ENCODE measurements at places on chromosomes 7 and 10. TPM values are rescaled to one million over a fixed set of nuclear protein-coding genes. Genes with fewer than 3 reads are reported as not detected.

- H3K27ac ChIP-seq, result peak overlapping the region; percentile 66
- H3K36me3 ChIP-seq, result no peaks in the 10 kb centered on the region
- H3K27me3 ChIP-seq, result no peaks in the 10 kb centered on the region
- H3K4me3 ChIP-seq, result no peak overlapping the region
- H3K4me1 ChIP-seq, result peaks cover 53% of the 10 kb centered on the region
- no peak for DNase-seq
Measured at GRCh38 chr10:110073896-110074295, 66.1 kb downstream of the ADD3 start.

CYP26A1 gene
- not detected for polyA plus RNA-seq

SPRN gene
- polyA plus RNA-seq, result under 0.01 TPM

GRCh38 chr7:23234569-23235296 lies 11.8 kb upstream of the GPNMB start:
- H3K36me3 ChIP-seq, result no peaks in the 10 kb centered on the region
- no peaks in the 10 kb centered on the region for H3K27me3 ChIP-seq
- peak overlapping the region; percentile 9 for H3K27ac ChIP-seq
- no peak for DNase-seq

GRCh38 chr7:139598642-139599041 lies 75.2 kb downstream of the CLEC2L start:
- H3K27ac ChIP-seq, result no peak overlapping the region
- H3K4me1 ChIP-seq, result no peaks in the 10 kb centered on the region
- no peaks in the 10 kb centered on the region for H3K27me3 ChIP-seq
- DNase-seq, result no peak
- H3K4me3 ChIP-seq, result no peak overlapping the region
- H3K36me3 ChIP-seq, result peaks cover 90% of the 10 kb centered on the region

GRCh38 chr7:155333346-155334234 lies 35.9 kb downstream of the INSIG1 start:
- H3K27me3 ChIP-seq, result no peaks in the 10 kb centered on the region
- no peak overlapping the region for H3K27ac ChIP-seq
- H3K4me1 ChIP-seq, result no peaks in the 10 kb centered on the region
- no peak overlapping the region for H3K4me3 ChIP-seq
- no peak for DNase-seq

DNA sequence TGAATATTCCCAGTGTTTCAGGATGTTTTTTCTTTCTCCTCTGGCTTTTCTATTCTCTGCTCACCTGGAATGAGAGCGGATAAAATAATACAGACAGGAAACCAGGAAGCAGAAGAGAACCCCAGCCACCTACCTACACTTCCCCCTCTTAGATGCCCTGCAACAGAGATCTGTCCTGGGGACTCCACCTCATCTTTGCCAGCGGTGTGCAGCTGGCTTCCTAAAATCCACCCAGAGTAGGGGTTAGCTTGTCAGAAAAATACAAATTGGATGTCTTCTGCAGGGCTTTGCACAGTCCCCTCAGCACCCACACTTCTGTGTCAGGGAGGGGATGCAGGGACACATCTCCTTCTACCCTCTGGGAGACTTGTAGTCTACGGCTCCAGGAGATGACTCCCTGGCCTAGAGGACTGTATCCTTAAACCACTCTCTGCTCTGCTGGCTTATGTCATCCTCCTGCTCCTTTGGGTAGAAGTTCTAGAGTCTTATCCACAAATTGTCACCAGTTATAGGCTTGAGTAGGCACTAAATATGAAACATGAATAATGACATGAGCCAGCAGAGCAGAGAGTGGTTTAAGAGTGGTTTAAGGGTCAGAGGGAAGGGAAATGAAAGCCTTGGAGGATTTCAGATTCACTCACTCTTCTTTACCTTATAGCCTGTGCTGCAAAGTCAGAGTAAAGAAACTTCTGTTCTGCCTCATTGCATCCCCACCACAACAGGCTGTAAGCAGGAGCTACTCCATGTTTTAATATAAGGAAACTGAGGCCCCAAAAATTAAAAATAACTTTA lies 749.4 kb downstream of the AUTS2 start:
- H3K36me3 ChIP-seq, result no peaks in the 10 kb centered on the region
- no peaks in the 10 kb centered on the region for H3K27me3 ChIP-seq
- H3K4me3 ChIP-seq, result no peak overlapping the region
- H3K4me1 ChIP-seq, result no peaks in the 10 kb centered on the region
- no peak overlapping the region for H3K27ac ChIP-seq
- DNase-seq, result no peak

- no peaks in the 10 kb centered on the region for H3K36me3 ChIP-seq
- peaks cover 7% of the 10 kb centered on the region for H3K4me1 ChIP-seq
- no peak overlapping the region for H3K4me3 ChIP-seq
- H3K27me3 ChIP-seq, result no peaks in the 10 kb centered on the region
- H3K27ac ChIP-seq, result no peak overlapping the region
Measured at GRCh38 chr10:50431133-50431532, 179.8 kb upstream of the ASAH2 start.

- no peak overlapping the region for H3K27ac ChIP-seq
- no peak overlapping the region for H3K4me3 ChIP-seq
- H3K4me1 ChIP-seq, result peaks cover 24% of the 10 kb centered on the region
- H3K27me3 ChIP-seq, result no peaks in the 10 kb centered on the region
- no peak for DNase-seq
- no peaks in the 10 kb centered on the region for H3K36me3 ChIP-seq
Measured at GRCh38 chr10:21720090-21720489, 186.1 kb downstream of the MLLT10 start.

- H3K27ac ChIP-seq, result no peak overlapping the region
- no peaks in the 10 kb centered on the region for H3K36me3 ChIP-seq
- no peaks in the 10 kb centered on the region for H3K4me1 ChIP-seq
Measured at GRCh38 chr7:55405856-55406541, 40.9 kb downstream of the LANCL2 start.

FAM13C gene
- 2.4 TPM for polyA plus RNA-seq

OR2F1 gene
- polyA plus RNA-seq, result not detected

GRCh38 chr10:110407301-110408170 lies 90.2 kb upstream of the DUSP5 start:
- H3K36me3 ChIP-seq, result no peaks in the 10 kb centered on the region
- no peaks in the 10 kb centered on the region for H3K27me3 ChIP-seq
- no peak for DNase-seq
- H3K27ac ChIP-seq, result no peak overlapping the region

DNA sequence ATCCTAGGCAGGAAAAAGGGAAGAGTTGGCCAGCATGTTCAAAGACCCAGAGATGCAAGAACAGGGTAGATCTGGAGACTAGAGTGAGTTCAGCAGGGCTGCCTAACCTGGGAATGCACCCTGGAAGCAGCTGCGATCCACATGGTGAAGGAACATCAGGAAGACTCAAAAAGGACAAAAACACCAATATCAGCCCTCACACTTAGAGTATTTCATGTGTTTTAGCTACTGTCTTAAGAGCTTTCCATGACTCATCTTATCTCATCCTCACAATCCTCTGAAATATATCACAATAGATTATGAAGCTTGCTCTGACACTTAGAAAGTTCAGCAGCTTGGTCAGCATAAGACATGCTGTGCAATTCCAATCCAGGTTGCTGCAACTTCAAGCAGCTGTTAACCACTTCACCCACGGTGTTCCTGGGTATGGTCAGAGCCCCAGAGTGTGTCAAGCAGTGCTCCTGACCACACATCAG lies 380.9 kb downstream of the PARD3 start:
- no peak overlapping the region for H3K4me3 ChIP-seq
- H3K4me1 ChIP-seq, result no peaks in the 10 kb centered on the region
- no peaks in the 10 kb centered on the region for H3K27me3 ChIP-seq
- DNase-seq, result no peak
- H3K27ac ChIP-seq, result no peak overlapping the region
- H3K36me3 ChIP-seq, result no peaks in the 10 kb centered on the region

DNA sequence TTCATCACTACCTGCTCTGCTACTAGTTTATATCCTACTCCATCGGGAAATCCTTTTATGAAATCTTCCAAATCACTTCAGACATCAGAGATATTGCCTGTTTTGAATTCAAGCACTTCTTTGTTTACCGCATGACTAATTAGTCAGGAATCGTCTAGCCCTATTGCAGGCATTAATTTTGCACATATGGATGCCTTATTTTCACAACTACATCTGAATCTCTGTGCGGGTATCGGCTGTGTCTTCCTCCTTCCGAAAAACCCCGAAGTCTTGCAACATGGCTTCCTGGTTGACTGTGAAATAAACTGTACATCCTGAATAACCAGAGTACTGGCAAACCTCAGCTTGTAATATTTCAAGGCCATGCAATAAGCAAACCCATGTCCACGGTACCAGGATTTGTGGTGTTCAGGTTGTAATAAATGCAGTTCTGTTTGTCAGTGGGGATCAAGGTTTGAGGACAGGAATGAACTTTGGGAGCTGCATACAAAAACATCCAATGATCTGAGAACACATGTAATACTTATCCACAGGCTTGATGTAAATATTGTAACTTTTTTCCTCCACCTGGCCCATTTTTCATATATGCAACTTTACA lies 642.1 kb downstream of the PARD3 start:
- no peaks in the 10 kb centered on the region for H3K4me1 ChIP-seq
- no peaks in the 10 kb centered on the region for H3K36me3 ChIP-seq
- no peak for DNase-seq
- H3K27ac ChIP-seq, result no peak overlapping the region

DNA sequence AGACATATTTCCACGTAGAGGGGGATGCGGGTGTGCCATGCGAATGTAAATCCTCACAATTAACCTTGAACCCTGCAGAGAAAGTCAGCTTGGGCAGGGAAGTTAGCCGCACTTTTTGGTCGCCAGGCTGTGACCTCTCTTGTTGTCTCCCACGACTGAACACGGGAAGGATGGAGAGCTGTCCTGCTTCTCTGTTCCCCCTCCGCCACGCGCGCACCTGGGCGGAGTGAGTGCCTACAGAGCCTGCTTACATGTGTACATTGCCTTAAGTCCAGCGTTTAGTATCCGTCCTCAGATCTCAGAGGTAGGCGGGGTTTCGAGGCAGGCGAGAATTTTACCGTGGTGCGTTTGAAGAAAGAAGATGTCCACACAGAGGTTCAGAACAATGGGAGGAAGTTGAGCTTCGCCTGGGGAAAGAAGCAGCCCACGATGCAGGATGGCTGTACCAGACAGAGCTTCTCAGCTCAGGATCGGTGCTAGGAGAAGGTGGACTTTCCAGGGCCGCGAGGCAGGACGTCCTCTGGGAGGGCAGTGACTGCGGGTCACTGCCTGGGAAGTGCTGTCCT lies 482 bp upstream of the ERCC6 start:
- peak overlapping the region; percentile 67 for H3K4me3 ChIP-seq
- DNase-seq, result peak; percentile 66
- H3K27me3 ChIP-seq, result no peaks in the 10 kb centered on the region
- no peaks in the 10 kb centered on the region for H3K4me1 ChIP-seq
- H3K36me3 ChIP-seq, result no peaks in the 10 kb centered on the region
- peak overlapping the region; percentile 89 for H3K27ac ChIP-seq

DNA sequence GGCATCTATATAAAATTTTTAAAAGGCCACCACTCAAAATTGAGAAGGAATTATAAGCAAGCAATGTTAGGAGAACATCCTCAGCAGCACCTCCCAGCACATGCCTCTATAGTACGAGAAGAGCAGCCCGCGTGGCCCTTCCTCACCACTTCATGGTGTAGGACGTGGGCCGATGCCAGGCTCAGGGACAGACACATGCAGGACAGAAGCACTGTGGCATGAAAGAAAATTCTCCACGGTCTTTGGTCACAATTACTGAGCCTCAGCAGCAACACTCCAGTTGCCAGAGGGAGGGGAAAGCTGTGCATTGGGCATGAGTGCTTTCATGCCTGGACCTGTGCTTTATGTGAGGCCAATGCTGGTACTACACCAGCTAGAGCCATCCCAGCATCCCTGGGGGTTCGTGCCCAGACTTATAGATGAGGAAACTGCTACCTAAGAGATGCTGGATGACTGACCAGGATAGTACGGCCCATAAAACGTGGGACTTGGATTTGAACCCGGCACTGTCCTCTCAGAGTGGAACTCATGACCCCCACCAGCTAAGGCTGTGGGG lies 164.7 kb downstream of the ADAM12 start:
- no peaks in the 10 kb centered on the region for H3K4me1 ChIP-seq
- no peak overlapping the region for H3K27ac ChIP-seq
- no peak overlapping the region for H3K4me3 ChIP-seq
- H3K27me3 ChIP-seq, result no peaks in the 10 kb centered on the region
- no peaks in the 10 kb centered on the region for H3K36me3 ChIP-seq

DNA sequence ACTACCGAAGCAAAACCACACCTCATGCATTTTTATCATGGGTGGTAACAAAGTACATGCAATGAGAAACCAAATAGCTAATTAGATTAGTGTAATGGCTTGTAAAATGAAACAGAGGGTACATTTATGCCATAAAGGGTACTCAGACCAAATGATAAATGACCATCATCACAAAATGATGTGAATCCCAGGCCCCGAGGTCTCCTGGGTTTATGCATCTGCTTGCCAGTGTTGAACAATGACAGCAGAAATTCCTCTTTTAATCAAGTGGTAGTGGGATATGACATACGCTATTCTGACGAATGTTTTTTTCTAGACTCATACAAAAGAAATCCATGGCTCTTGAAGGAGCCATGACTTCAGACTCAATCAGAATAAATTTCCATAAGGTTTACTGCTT lies 249.5 kb upstream of the SLC26A5 start:
- no peak for DNase-seq
- H3K27ac ChIP-seq, result no peak overlapping the region
- H3K4me1 ChIP-seq, result no peaks in the 10 kb centered on the region
- H3K4me3 ChIP-seq, result no peak overlapping the region

GRCh38 chr7:4000139-4000538 lies 682.0 kb upstream of the FOXK1 start:
- H3K27ac ChIP-seq, result no peak overlapping the region
- H3K36me3 ChIP-seq, result no peaks in the 10 kb centered on the region
- H3K4me3 ChIP-seq, result no peak overlapping the region
- no peaks in the 10 kb centered on the region for H3K4me1 ChIP-seq
- no peaks in the 10 kb centered on the region for H3K27me3 ChIP-seq
- DNase-seq, result no peak

DNA sequence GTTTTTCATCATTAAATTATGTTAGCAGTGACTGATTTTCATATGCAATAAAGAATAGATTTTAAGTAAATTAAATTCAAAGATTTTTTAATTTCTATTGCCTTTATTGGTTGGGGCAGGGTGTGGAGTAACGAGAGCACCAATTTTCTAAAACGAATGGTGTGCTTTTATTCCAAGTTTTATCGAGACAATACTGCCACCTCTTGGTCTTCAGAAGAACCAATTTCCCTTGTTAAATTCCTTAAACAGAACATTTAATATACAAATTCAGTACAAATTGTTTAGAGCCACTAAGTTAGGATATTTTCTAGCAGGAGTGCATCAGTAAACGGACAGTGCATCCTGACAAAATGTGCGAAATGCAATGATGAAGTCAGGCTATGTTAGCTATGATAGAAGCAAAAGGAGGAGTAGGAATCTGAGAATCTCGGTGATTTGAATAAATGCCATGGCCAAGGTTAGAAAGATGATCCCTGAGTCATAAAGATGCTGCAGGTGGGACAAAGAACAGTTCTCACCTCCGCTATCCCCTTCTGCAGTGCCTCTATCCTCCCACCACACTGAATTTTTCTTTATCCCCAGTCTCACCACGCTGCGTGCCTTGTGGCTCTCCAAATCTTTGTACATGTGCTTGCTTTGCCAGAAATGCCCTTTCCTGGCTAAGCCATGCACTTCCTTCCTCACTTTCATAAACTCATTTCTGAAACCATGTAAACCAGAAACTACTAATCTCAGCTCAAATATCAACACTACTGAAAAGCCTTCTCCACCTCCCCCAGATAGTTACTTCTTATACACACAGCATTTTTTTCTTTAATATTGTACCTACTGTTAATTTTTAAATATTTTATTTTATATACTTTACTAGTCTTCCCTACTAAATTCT lies 31.9 kb upstream of the AGBL3 start:
- no peak overlapping the region for H3K4me3 ChIP-seq
- H3K4me1 ChIP-seq, result peaks cover 5% of the 10 kb centered on the region
- DNase-seq, result no peak
- H3K27ac ChIP-seq, result peak overlapping the region; percentile 4
- peaks cover 29% of the 10 kb centered on the region for H3K36me3 ChIP-seq

GRCh38 chr10:112261281-112261822 lies 21.8 kb upstream of the TECTB start:
- H3K27ac ChIP-seq, result no peak overlapping the region
- no peaks in the 10 kb centered on the region for H3K36me3 ChIP-seq
- no peak overlapping the region for H3K4me3 ChIP-seq
- no peaks in the 10 kb centered on the region for H3K27me3 ChIP-seq

All from sigmoid colon (tissue), 7 donors.